WTC11 (cell line): ENCODE measurements at places on chromosomes 2 and 18.

DNA sequence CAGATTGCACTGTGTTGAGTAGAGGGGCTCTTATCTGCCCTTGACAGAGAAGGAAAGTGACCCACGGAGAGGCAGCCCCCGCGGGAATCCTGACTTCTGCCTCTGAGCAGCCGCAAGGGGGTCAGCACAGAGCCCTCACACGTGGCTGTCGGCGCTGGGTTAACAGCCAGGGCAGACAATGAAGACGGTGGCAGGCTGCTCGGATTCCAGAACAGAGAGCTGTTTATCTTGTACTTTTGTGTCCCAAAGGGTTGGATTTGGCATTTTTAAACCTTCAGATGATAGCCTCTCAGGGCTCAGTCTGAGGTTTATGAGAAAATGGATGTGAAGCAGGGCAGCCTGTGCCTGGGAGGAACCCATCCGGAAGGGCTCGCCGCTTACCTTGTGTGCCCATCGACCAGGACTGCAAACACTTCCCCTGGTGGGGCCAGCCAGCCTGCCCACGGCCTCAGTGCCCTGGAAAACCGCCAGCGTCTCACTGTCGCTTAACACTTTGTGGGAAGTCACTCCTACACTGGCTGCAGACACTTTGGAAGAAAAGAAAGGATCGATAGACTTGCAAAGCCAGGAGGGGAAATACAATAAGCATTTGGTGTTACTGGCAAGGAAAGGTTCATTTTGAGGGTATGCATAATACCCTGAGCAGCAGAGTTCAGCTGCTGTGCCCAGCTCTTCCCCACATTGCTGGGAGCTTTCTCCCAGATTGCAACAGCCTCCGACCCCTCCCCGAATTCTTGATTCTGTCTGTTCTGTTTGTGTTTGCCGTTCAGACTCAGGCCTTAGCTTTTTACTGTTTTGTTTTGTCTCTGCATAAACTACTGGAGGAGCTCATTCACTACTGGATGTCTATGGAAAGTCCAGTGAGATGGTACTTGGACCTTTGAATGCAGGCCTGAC is 325.3 kb upstream of the MYT1L start:
- no peak for DNase-seq

GRCh38 chr2:205744074-205744591 is 61.8 kb downstream of the NRP2 start:
- no peak for DNase-seq

- DNase-seq: no peak
These were observed 138.5 kb upstream of the LGALSL start for GRCh38 chr2:64315291-64315960.

DNA sequence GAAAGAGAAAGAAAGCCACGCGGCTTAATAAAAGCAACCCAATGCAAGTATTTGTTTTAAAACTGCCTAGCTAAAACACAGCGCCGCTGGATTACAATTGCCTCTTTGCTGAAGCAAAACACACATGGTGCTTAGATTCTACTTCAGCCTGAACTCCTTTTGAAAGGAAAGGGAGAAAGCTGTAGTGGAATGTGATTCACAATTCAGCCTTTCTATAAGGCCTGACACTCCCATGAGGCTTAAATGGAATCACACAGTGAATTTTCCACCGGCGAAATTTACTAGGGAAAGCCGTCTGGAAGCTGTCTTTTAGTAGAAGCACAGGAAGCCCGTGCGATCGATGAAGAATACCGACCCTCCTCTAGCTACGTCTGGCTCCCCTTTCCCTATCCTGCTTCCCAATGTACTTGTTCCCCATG is 348.0 kb downstream of the DLGAP1 start:
- DNase-seq: no peak

GRCh38 chr18:39951142-39951720 is 2003.8 kb upstream of the PIK3C3 start:
- no peak for DNase-seq

GRCh38 chr2:86488561-86489250 is 47.5 kb downstream of the KDM3A start:
- no peak for DNase-seq

DNA sequence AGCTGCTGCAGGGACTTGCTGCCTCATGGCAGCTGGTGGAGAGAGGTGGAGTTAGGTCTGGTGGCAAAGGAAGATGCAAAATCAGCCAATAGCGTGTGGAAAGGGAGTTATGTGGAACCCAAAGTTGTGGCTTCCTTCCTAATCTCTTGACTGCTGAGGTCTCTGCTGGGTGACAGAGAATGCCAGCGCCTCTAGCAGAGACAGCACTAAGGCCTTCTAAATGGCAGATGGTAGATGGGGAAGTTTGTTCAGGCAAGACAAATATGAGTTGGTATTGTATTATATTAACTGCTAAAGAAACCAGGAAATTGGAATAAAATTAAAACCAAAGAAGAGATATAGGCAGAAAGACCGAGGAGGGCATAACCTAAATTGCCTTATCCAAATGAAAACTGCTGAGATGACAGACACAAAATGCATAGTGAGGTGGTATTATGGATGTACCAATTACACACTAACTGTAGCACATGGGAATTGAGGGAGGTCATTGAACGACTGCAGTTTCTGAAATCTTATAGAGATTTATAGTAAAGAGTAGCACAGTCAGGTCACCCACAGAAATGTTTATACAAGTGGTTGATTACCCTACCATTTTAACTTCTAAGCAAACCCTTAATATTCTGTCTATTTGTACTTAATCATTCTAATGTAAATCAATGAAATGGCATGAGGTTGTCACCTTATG is 246.6 kb upstream of the SESTD1 start:
- DNase-seq: no peak

DNA sequence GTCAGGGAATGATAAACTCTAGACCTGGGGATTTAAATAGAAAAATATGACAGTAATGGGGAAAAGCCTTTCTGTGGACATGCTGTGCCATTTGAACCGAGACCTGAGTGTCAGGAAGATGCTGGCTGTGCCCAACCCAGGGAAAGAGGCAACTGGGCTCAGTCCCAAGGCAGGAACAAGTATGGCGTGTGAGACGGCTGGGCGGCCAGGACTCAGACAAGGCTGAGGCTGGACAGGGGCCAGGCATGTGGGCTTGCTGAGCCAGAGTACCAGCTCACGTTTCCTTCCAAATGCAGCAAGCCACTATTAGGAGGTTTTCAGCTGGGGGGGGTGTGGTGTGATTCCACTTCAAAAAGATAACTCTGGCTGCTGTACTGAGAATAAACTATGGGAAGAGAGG is 92.4 kb downstream of the INPP5D start:
- DNase-seq: no peak

DNA sequence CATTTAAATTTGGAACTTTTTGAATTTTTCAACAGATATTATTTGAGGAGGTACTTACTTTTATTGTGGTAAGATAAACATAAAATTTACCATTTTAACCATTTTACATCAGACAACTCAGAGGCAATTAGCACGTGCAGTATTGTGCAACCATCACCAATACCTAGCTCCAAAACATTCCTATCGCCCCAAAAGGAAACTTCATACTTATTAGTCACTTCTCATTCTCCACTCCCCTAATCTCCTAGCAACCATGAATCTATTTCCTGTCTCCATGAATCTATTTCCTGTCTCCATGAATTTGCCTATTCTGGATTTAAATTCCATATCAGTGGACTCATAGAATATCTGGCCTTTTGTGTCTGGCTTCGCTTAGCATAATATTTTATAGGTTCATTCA is 69.9 kb upstream of the FAM136A start:
- DNase-seq: no peak

- DNase-seq: no peak
These were observed 8.8 kb upstream of the CRACDL start for GRCh38 chr2:98944775-98945174.

GRCh38 chr2:39898934-39899333 is 119.9 kb upstream of the THUMPD2 start:
- DNase-seq: no peak
